Fibroblast of villous mesenchyme (primary cell): ENCODE measurements at places on chromosomes 4 and X. TPM values are rescaled to one million over a fixed set of nuclear protein-coding genes. Genes with fewer than 3 reads are reported as not detected.

GC gene
- not detected in 2 replicates for total RNA-seq

TSPAN6 gene
- total RNA-seq = 30.0 and 44.5 TPM in 2 replicates

MSX1 gene
- 3.2 and 4.3 TPM in 2 replicates for total RNA-seq

ZNF718 gene
- 7.1 and 8.2 TPM in 2 replicates for total RNA-seq

SMIM43 gene
- total RNA-seq = 0.43 and 0.64 TPM in 2 replicates

PABPC1L2A gene
- total RNA-seq = not detected in 2 replicates

F8A3 gene
- total RNA-seq = 2.3 and 2.6 TPM in 2 replicates

KIT gene
- 2.2 and 5.5 TPM in 2 replicates for total RNA-seq

CCDC120 gene
- total RNA-seq = 0.86 and 0.97 TPM in 2 replicates

FDCSP gene
- not detected in 2 replicates for total RNA-seq

DHRSX gene
- 24.6 and 35.4 TPM in 2 replicates for total RNA-seq

DCX gene
- not detected in 2 replicates for total RNA-seq
